ENCODE measurements at places on chromosomes 6 and 20.

GRCh38 chr20:37506152-37506725, 14.8 kb upstream of the NNAT start:
- no peak for DNase-seq

DNA sequence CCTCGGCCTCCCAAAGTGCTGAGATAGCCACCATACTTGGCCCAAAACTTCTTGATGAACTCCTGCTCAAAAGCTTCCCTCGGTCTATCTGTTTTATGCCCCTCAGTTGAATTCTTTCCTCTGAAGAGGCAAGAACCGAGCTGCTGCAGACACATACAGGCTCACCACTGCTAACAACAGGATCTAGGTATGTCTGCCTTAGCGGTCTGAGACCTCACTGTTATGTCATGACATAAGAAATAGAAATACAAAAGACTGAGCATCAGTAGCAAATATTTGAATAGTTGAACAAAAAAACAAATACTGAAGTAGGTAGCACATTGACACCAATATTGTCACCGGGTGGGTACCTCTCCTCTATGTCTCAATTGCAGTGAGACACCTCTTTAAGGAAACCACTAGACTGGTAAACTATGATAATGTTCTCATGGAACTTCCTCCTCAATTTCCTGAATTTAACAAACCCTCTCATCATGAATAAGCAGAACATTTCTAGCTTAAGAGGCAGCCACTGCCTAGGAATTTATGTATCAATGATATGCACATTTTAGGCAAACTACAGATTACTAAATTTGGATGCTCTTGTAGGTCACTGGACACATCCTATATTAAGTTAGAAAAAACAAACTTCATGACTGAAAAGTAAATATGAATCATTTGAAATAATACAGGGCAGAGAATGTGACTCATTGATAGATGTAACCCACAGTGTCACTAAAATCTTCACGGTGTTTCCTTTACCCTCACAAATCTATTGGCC, 9.4 kb upstream of the STXBP5 start:
- DNase-seq, result no peak

DNA sequence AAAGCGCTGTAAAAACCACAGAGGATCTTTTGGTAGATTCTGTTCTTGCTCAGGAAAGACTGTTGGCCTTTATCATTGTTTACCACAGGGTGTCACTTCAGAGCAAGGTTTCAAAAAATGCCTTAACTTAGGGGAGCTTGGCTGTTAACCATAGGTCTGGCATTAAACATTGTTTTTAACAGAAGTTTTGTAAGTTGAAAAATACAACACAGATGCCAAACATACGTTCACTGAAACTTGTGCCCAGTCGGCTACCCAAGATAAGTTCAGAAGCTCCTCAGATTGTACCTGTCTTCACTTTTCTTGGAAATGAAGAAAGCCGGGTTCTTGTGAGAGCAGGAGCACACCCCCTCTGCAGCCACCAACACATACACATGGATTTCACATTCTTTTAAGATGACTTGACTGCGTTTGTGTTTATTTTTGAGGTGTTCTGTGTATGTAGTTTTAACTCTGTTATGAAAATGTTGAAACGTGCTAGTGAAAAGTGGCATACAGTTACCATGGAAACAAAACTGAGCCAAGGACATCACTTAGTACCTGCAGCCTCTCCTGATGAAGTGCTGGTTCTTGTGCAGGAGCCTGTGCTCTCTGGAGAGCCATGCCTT, 64.9 kb downstream of the SYCP2L start:
- DNase-seq, result peak; percentile 42

GRCh38 chr6:69914015-69914485, 47.7 kb downstream of the COL19A1 start:
- DNase-seq, result no peak

- no peak for DNase-seq
Observed at GRCh38 chr6:7649037-7649810, 59.2 kb downstream of the SNRNP48 start.

DNA sequence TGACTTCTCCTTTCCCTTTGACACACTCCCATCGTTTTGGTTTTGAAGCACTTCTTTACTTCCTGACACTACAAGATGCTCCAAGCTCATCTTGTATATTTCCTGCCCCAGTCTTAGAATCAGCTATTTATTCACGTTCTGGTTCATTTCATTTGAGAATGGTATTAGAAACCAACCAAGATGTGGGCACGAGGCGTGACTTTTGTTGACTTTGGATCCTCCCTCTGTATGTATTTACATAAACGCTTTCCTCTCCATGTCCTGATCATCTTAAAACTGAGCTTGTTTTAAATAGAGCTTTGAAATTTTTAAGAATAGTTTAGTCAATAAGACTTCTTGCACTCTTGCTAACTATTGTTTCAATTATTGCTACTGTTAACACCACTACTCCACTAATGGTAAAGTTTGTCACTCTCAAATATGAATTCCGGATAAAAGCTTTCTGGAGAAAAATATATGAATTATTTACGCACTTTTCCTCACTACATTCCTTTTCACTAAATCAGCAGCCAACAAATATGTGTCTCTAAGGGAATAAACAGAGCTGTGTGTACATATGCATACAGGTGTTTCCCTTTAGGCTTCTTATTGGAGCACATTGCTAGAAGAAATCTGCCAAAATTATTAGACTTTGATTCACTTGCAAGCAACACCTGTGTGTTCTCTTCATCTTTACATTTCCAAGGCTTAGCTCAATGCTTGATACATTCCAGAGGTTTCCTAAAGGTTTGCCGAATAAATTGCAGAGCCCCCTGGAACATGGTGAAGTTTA, 77.3 kb upstream of the TMEM244 start:
- DNase-seq, result no peak

DNA sequence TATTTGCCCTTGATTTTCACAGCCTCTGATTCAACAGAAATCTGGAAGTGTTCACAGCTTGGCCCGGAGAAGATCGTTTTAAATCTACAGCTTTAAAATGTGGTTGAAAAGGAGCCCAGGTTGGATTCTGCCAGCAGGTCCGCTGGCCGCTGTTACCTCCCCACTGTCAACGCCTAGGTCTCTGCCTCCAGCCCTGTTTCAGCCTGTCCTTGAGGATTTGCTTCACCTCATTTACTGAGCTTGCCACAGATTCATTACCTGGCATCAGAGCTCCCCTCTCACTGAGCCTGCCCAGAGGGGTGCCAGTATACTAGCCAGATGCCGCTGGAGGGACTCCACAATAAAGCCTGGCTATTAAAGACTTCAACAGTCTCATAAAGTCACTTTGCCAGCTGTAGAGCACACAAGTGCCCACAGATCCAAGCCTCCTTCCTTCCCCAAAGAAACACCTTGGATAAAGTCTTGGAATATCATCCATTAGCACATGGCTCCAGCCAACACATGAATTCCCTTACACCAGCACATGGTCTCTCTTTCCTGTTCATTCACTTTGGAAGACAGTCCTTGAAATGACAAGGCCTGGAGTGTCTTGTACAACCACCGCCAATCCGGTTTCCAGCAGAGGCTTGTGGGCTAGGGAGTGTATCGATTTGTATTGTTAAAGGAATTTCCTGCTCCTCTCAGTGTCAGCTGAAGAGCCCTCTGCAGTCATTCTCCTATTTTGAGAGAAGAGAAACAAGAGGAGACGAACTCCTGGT, 9.5 kb upstream of the NR2E1 start:
- no peak for DNase-seq

GRCh38 chr20:1824834-1825233, 70.4 kb upstream of the SIRPA start:
- no peak for DNase-seq

GRCh38 chr6:31336896-31337496, 20.0 kb downstream of the HLA-B start:
- peak; percentile 39 for DNase-seq

DNA sequence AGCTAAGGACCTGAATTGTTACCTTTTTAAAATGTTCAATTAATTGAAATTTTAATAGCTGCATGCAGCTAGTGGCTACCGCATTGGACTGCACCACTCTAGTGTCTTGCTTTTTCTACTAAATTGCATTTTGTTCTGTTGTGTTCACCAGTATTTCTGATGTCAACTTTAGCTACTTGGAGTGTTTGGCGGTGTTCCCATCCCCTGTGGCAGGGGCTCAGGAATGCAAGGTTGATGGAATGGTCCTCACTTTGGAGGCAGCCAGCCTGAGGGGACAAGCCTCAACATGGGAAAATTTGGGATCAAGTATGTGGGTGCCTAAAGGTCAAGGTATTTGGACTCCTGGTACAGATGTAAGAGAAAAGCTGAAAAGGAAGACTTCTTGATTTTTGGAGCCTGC, 230.1 kb upstream of the PRND start:
- no peak for DNase-seq

- no peak for DNase-seq
Observed at GRCh38 chr20:53164072-53164471, 191.9 kb downstream of the TSHZ2 start.

DNA sequence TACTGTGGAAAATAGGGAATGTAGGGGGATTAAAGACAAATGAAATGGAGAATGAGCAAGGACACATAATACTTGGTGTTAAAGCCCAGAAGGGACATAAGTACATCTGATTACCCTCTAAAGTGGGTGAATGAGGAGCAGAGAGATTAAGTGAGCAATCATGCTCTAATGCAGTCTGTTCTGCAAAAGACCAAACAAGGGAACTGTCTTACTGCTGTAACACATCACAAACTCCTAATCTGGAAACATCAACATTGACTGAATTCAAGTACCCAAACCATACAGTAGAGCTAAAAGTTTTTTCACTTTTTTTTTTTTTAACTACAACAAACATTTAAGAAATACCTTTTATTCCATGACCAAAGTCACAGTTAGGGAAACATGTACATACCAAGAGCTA, 19.3 kb upstream of the SLC17A4 start:
- no peak for DNase-seq

DNA sequence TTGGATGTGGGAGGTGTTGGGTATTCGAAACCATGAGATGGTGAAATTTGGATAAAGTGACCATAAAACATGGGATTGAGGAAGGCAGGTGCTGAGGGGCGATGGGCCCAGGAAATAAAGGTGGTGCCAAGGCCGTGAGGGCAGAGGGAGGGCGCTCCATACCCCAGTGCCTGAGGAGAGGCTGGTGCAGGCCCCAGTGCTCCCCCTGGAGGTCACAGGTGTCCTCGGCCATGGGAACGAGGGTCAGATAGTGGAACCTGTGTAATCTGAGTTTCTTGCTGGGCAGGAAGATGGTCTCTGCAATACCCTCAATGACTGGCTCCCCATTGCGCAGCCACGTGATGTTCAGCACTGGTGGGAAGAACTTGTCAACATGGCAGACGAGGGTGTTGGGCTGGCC, 16.2 kb downstream of the HLA-DPB1 start:
- DNase-seq, result peak; percentile 56

DNA sequence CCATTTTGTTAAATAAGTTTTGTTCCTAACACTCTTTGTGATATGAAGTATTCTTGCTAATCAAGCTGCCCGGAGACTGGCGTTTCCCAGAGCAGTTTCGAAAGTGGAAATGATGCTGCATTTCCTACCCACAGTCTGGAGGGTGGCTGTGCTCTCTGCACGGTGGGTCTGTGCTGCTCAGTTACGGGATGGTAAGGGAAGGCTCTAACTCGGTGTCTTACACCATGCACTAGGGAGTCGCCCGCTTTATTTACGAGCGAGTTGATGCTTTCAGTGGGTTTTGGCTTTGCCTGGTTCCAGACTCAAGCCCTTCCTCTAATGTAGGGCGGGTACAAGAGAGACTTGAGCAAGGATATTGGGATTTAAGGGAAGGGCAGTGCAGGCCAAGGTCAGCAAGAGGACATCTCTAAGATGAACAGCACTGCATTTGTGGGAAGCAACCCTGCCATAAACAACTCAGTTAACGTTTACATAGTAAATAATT, 180.1 kb upstream of the AKAP12 start:
- no peak for DNase-seq

- no peak for DNase-seq
Observed at GRCh38 chr6:119355157-119355556, 5.6 kb upstream of the MAN1A1 start.

- DNase-seq, result no peak
Observed at GRCh38 chr6:105875974-105876640, 210.0 kb upstream of the PRDM1 start.

GRCh38 chr20:37305079-37305478, 15.6 kb downstream of the MANBAL start:
- no peak for DNase-seq

GRCh38 chr20:20711413-20711812, 1.0 kb downstream of the RALGAPA2 start:
- DNase-seq, result no peak

GRCh38 chr20:59351157-59352040, 51.0 kb downstream of the EDN3 start:
- peak; percentile 61 for DNase-seq

- DNase-seq, result no peak
Observed at GRCh38 chr6:11785774-11786579, 7.4 kb upstream of the ADTRP start.

GRCh38 chr6:108966855-108967755, 118.9 kb downstream of the ARMC2 start:
- no peak for DNase-seq

- no peak for DNase-seq
Observed at GRCh38 chr6:448296-449056, 56.9 kb downstream of the IRF4 start.

DNA sequence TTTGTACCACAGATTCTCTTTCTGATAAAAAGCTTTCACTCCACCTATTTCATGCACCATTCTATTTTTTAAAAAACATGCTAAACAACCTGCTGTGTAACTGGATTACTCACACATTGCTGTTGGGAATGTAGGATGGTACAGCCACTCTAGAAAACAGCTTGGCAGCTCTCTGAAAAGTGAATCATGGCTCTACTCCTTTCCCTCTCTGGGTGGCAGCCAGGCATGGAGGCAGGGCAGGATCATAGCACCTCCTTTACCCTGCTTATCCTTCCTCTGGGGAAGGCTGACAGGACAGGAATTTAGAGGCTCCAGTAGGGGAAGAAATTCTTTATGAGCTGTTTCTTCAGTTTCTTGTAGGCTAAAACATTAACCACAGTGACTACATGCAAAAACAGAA, 6.7 kb upstream of the VNN2 start:
- peak; percentile 95 for DNase-seq

GRCh38 chr20:38497246-38497935, 24.7 kb downstream of the RALGAPB start:
- no peak for DNase-seq

DNA sequence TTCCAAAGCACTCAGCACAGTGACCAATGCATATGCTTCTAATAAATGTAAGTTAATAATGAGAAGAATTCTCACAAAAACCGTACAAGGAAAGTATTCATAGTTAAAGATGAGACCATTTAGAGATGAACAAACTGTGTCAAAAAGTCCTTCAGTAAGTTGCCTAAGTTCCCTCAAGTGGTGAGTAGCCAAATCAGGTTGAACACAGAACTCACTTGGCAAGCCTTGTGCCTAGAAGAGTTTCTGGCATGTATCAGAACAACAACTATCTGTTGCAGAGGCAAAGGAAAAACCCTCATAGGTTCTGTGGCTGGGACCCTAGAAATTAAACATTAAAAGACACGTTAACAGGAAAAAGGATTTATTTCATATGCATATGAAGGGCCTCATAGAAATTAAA, 129.6 kb upstream of the DOK5 start:
- DNase-seq, result no peak

DNA sequence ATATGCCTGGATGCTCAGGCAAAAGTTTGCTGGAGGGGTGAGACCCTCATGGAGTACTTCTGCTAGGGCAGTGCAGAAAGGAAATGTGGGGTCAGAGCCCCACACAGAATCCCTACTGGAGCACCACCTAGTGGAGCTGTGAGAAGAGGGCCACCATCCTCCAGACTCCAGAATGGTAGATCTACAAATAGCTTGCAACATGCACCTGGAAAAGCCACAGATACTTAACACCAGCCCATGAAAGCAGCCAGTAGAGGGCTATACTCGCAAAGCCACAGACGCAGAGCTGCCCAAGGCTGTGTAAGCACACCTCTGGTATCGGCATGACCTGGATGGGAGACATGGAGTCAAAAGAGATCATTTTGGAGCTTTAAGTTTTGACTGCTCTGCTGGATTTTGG, 60.7 kb upstream of the GJE1 start:
- DNase-seq, result no peak
